Activated naive CD4-positive, alpha-beta T cell treated with anti-CD3 and anti-CD28 coated beads, Interleukin-2, amount 50 U/mL, for 72 hours (primary cell): ENCODE measurements at places on chromosomes 11 and 22. TPM values are rescaled to one million over a fixed set of nuclear protein-coding genes. Genes with fewer than 3 reads are reported as not detected.

DNA sequence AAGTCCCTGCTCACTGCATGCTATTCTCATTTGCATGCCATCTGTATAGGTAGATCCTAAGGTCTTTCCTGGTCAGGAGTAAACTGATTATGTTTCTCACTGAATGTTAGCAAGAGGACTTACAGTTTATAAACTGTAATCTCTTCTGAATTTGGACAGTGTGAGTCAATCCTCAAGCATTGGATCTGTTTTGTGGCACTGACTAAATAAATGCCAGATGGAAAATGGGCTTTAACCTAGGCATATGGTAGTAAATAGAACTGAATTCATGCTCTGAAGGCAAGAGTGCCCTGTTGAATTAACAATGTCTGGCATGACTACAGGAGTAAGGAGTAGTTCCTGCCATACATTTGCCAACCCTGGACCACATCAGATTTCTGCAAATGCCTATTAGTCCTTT lies 11.4 kb downstream of the FAM181B start:
- DNase-seq = no peak

The CCDC188 gene
- not detected for total RNA-seq

DNA sequence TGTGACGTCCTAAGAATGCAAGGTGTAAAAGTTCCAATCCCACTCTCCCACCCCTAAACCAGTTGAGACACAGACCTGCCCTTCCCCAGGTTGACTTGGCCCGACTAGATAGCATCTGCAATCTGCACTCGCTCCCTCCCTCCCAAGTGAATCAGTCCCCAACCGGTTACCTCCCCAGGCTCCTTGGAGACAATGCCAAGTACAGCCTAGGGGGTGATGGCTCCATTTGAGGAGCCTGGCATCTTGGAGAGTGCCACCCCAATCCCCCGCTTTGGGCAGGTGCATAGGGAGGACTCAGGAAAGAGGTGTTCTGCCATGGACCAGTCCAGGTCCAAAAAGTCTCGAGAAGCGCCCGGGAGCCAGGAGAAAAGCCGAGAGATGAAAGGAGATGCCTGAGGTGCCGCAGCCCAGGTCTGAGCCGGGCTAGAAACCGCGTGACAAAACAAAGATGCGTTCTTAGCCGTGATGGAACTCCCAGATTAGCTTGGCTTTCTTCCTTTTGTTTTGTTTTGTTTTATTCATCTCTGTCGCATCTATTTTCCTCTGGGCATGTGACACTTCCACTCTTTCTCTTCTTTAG lies 18.7 kb upstream of the SNX32 start:
- no peak for DNase-seq

GRCh38 chr11:117688255-117688797 lies 108.7 kb downstream of the DSCAML1 start:
- no peak for DNase-seq

DNA sequence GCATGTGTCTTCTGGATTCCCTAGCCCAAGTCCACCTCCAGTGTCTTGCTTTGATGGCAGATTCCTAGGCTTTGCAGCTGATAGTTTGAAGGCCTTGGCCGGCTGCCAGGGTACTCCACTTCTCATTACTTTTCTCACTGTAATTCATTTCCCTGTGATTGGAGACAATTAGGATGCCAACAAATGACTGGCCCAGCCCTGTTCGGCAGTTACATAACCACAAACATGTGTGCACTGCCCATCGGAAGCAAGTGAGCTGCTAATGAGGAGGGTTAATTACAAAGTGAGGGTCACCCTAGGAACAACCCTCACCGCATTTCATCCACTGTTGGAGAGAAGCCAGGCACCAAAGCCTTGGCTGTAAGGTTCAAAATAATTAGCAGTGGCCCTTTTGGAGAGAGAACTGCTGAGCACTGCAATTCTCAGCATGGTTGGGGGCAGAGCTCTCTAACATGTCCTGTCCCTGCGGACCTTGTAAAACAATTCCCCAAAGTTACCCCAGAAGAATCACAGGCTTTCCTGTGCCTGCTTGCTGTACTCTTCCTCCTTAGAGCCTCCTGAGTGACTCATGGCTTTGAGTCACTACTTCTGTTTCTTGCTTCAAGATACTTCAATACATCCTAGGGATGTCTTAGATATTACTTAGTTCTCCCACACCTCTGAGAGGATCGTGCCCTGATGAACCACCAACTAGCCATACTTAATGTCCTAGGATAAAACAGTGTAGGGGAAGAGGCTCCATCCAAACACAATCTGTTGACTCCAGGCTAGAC lies 109.7 kb upstream of the GALNT18 start:
- no peak for DNase-seq

The UPB1 gene
- 0.57 TPM for total RNA-seq

GRCh38 chr22:50272044-50272802 lies 2.0 kb upstream of the MAPK11 start:
- no peak for DNase-seq
